ENCODE measurements at places on chromosomes 5 and 9.

DNA sequence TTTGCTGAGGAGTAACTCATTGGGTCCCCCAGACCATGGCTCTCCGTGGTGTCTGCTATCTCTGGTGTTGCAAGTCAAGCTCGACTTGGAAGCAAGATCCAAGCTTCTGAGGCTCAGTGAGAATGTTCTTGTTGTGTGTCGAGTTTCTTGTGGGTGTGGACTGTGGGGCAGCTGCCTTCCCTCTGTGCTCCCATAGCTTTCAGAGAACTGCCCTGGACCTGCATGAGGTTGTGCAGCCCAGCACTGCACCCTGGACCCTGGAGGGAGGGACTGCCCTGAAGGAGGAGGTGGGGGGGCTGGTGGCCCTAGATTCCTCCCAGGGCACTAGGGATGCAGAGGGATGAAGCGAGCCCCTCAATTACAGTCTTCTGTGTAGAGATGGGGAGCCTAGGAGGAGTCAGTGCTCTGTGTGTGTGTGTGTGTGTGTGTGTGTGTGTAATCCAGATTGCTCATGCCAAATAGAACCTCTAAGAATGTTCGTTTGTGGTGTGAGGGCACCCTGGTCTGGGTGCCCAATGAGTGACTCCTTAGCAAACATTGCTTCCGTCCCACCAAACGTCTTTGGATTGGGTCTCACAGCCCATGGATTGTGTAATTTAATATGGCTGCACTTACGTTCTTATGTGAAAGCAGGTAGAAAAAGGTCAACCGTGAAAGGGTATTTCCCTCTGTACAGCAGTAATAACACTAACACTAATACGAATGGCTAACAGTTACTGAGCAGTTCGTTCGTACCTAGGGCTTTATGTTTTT lies 143.3 kb upstream of the LMX1B start:
- peak; percentile 38 for DNase-seq

DNA sequence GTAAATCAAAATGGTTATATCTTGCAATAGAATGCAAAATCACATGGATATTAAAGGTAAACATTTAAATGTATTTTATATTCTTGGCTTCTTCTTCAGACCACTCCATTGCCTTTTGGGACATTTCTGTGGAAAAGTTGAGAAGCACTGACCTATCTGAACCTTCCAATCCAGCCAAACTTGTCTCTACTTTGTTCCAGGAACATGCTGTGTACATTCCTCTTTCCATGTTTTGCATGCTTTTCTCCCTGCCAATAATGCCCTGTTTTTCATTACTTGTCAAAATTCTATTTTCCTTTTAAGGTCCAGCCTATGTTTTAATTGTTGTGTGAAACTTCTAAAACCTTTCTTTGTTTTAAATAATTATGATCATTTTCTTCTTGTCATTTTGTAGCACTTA lies 28.3 kb downstream of the JAK2 start:
- no peak for DNase-seq

DNA sequence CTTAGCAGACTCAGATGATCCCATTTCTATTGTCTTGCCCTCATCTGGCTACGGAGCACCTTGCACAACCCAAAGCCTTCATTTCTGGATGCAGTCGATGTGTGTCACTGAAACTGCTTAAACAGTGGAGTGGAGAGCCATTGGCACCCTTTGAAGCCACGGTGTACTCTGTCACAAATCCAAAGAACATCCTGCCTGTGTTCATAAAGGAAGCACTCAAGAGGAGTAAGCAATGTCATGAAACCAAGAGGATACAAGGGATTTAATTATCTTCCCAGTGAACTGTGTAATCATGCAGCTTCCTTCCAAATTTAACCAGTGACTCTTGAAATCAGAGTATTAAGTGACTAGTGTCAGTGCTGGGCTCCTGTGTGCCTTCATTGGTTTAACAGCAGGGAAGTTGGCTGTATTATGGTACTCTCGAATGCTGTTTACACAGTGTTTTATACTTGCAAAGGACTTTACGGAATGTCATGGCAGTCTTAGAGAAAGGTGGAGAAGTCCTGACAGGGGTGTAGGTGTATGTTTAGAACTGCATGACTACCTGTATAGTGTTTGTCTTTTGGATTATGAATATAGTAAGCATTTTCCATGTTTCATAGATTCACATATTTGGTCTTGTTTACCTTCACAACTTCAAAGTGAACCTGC lies 41.9 kb downstream of the CD180 start:
- no peak for DNase-seq

DNA sequence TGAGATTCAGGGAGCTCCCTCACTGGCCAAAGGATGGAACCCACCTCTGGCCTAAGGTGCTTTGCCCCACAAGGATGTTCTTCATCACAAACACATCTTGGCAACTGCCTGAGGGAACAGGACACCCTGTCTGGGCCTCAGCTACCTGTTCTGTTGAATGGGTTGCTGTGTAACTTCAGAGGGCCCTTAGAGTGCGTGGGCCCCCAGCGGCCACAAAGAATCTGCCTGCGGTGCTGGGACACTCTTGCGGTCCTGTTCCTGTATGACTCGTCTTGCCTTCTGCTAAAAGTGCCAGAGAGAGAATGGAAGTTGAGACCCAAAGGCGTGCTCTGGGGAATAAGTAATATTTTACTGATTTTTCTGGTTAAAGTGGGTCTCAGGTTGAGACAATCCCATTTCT lies 14.1 kb upstream of the RPL26L1 start:
- DNase-seq, result no peak

DNA sequence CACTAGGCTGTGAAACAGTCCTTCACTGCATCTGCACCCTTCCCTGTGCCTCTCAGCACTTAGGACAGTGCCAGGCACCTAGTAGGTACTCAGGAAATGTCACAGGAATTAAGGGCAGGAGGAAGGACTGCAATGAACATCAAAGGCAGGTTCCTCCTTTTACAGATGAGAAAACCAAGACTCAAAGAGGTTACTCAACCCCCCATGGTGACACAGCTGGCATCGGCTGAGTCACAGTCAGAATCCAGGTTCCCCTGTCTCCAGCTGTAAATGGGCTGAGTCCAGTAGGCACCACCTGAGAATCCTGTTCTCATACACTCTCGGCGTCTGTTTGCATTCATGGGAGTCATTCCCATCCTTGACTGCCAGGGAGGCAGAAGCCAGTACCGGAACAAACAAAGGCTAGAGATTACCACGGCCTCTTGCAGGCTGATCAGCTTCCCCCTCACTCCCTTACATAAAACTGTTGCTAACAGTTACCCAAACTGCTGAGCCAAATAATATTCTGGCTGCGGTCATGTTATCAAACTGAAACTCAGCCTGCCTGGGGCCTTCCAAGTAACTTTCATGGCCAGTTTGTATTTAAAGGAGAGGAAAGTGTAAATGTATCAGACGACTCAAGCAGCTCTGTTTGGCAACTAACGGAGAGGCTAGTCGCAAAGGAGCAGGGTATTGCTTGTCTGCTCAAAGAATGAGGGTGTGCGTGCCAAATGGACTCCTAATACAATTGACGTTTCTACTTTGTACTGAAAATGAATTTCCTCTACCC lies 201.7 kb downstream of the PAPPA start:
- DNase-seq, result no peak

GRCh38 chr9:38680837-38681445 lies 39.0 kb downstream of the FAM240B start:
- DNase-seq, result no peak

DNA sequence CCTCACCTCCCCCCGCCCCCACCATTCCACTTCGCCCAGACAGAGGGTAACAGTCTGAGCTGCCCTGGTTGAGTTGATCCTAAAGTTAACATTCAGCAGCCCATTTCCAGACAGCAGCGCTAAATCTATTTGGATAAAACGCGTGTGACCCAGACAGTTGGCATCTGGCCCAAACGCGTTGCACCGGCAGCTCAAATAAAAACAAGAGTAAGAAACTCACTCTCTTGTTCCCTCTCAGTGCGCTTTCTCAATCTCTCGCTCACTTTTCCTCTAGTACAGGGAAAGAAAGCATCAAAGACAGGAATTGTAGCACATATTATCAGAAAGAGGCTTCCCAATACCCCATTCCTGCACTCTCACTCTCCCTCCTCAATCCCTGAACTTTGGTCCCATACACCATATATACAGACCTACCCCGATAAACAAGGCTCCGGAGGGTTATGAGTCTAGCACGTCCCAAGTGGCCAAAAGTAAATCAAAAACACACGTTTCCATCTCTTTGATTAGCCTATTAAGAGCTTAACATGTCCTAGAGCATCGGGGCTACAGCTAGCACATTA lies 1.3 kb downstream of the ADAMTS6 start:
- peak; percentile 48 for DNase-seq

Data from activated T-cell treated with anti-CD3 and anti-CD28 coated beads, Interleukin-2, amount 50 U/mL, for 48 hours (primary cell).